ENCODE measurements at places on chromosomes 6 and 20.
A peak's percentile ranks its signal among the peaks of the same experiment; 100 is the strongest.

DNA sequence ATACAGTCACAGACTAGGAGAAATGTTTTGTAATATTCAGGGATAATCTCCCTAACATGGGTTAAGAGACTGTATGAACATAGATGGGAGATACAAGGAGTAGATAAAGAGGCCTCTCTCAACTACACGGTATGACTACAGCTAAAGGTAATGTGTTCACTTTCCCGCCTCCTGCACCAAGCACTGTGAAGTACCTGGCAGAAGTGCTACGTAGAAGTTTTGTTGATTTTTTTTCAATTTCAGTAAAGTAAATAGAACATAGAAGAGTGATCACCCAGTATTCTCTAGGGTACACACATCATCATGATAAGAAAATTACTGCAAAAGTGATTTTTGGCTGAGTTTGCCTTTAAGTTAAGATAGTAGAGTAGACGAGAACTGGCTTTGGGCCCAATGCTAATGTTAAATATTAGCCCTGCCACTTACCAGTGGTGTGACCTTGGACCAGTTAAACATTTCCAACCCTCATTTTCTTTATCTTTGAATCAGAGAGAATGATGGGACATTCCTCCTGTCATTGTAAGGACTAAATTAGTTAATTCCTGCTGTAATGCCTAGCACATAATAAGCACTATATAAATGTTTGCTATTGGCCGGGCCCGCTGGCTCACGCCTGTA lies 183.6 kb downstream of the COL9A1 start:
- ATAC-seq: no peak

DNA sequence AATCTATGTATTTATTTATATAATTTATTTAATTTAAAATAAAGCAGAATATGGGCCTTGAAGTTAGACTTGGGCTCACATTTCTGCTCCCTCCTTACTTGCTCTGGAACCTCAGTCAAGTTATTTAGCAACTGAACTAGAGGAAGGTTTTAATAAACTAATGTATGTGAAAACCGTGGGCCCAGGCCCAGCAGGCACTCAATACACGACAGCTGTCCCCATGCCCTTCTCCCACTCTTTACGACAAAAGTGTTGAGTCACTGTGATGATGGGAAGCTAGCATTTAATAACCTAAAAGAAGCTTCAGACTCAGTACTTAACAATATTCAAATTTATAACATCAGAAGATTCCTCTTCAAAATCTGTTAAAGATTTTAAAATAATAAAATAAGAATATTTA lies 46.7 kb downstream of the SERAC1 start:
- no peak for ATAC-seq

DNA sequence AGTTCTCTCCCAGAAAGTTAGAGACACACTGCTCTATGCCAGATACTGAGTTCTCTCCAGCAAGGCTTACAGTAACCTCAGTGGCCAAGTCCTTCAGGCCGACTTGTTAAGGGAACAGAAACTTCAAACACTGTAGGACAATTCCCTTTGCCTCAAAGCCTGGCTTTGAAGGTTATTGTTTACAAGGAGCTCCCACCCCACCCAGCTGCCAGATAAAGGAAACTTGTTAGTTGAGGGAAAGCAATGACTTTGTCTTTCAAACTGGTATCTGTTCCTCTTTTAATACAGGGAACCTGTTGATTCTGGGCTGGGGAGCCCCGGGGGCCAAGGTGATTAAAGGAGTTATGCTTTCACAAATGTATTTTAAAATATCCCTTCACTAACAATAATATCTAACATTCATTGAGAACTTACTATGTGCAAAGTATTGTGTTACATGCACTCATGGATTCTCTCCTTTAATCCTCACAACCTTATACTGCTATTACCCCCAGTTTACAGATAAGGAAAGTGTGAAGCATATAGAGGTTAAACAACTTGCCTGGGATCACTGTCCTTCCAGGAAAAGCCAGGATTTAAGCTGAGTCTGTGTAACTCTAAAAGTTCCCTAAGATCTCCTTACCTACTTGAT lies 27.6 kb upstream of the CDKN1A start:
- ATAC-seq: peak; percentile 20

GRCh38 chr6:25930532-25931410 lies at the start of gene SLC17A2:
Gene SLC17A2 (minus strand): TSS chr6:25930691. CDS start chr6:25925796, 4,895 bp downstream.
- no peak for ATAC-seq

GRCh38 chr6:44457596-44457995 lies 70.1 kb downstream of the CDC5L start:
- ATAC-seq: peak; percentile 39

DNA sequence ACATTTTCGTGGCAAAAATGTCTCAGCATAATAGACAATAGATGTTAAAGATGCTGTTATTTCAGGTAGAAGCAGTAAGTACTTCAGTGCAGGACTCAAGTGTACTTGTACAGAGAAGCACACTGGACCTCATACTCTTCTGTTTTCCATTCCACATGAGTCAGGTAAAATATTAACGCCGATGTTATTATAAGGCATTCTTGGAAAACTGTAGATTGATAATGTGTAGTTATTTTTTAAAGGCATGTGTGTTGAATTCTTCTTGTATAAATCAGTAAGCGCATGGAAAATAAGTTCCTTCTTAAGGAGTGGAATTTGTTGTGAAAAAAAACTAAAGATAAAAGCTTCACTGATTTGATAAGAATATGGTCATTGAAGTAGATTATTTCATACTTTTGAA lies 45.8 kb downstream of the DOP1A start:
- no peak for ATAC-seq

GRCh38 chr20:1423625-1424106 lies 30.8 kb upstream of the FKBP1A start:
- peak; percentile 73 for ATAC-seq

- peak; percentile 27 for ATAC-seq
These were observed 47.2 kb downstream of the VEGFA start for GRCh38 chr6:43817192-43817591.

DNA sequence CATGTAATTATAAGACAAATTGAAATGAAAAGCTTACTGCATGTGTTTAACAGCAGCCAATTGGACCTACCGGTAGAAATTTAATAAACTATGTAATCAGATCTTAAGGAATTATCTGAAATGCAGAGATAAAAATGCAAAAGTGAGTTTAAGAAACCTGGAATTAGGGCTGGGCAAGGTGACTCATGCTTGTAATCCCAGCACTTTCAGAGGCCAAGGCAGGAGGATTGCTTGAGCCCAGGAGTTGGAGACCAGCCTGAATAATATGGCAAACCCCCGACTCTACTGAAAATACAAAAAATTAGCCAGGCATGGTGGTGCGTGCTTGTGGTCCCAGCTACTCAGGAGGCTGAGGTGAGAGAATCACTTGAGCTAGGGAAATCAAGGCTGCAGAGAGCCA lies 74.1 kb downstream of the HFE start:
- ATAC-seq: no peak

GRCh38 chr6:25640891-25641290 lies 11.1 kb upstream of the SCGN start:
- no peak for ATAC-seq

DNA sequence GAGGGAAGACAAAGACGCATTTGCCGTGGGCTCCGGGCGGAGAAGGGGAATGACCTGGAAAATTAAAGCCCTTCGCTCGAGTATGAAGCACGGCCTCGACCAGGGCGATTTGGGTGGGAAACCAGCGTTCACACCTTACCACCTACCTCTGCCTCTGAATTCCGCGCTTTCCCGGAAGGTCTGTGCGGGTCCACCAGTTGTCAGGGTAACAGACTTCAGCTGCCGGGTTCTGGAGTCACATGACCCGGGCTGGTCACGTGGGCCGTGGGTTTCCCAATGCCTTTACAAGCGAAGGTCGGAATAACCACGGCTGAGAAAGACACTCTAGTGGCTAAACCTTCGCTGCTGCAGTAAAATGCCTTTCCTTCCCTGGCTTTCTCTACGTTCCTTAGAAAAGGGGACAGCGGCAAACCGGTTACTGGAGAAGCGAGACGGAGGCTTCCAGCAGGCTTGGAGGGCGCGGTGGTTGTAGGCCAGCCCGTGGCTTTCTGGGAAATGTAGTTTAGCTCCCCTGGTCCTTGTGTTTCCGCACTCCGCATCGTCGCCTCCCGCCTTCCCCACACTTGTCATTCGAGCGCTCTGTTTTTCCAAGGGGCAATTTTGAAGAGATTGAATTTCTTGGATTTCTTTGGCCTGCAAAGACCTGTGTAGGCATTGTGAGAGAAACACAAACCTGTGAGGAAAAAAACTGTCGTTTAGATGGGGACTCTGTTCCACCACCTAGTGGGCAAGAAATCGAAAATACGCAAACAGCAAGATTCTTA lies at the start of gene CEP162:
CEP162 (minus strand) TSS at position 210 of the 764 bp plus-strand sequence. CDS start 1,250 bp downstream, outside the sequence.
- ATAC-seq: peak; percentile 94

- ATAC-seq: no peak
These were observed 312.0 kb downstream of the ALDH8A1 start for GRCh38 chr6:134637847-134638437.

- no peak for ATAC-seq
These were observed 750.5 kb downstream of the FRK start for GRCh38 chr6:115310156-115310555.

DNA sequence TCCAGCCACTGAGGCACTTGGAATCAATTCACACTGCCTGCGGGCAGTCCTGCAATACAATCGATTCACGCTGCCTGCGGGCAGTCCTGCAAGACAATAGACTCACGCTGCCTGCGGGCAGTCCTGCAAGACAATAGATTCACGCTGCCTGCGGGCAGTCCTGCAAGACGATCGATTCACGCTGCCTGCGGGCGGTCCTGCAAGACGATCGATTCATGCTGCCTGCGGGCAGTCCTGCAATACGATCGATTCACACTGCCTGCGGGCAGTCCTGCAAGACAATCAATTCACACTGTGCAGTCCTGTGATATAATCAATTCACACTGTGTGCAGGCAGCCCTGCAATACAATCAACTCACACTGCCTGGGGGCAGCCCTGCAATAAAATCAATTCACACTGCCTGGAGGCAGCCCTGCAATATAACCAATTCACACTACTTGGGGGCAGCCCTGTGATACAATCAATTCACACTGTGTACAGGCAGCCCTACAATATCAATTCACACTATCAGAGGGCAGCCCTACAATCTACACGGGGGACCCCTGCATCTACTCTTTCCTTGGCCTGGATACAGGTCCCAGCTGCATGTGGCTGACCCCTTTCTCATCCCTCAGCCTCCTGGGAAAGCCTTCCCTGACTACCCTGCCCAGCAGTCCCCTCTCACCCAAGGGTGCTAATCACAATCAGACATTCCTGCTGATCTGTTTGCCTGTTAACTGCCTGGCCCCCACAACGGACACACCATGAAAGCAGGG lies 10.4 kb downstream of the TAF4 start:
- ATAC-seq: no peak

DNA sequence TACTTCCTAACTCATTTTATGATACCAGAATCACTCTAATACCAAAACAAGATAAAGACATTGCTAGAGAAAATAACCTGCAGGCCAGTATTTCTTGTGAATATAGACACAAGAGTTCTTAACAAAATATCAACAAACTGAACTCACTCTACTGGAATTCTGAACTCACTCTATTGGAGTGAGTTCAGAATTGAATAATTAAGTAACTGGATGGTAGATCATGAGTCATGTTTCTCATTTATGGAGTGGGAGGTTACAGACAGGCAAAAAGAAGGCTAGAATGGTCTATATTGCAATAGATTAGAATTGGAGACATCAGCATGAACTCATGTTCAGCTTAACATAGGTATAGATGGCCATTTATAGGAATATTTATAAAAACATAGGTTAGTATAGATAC lies 26.6 kb upstream of the C6orf58 start:
- no peak for ATAC-seq

DNA sequence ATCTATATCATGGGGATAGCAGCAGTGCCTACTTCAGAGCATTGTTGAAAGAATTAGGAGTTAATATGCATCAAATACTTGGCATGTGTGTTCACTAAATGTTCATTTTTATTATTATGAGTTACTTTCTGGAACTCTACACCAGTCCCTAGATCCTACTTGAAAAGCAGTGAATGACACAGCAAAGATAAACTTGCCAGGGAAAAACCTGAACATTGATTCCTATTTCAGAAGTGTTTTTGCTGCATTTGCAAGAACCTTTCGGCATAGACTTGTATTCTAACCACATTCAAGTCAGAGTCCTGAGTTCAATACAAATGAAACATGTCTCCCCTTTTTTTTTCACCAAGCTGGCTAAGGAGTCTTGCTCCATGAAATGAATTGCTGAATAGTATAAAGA lies 187.4 kb upstream of the TAB2 start:
- no peak for ATAC-seq

DNA sequence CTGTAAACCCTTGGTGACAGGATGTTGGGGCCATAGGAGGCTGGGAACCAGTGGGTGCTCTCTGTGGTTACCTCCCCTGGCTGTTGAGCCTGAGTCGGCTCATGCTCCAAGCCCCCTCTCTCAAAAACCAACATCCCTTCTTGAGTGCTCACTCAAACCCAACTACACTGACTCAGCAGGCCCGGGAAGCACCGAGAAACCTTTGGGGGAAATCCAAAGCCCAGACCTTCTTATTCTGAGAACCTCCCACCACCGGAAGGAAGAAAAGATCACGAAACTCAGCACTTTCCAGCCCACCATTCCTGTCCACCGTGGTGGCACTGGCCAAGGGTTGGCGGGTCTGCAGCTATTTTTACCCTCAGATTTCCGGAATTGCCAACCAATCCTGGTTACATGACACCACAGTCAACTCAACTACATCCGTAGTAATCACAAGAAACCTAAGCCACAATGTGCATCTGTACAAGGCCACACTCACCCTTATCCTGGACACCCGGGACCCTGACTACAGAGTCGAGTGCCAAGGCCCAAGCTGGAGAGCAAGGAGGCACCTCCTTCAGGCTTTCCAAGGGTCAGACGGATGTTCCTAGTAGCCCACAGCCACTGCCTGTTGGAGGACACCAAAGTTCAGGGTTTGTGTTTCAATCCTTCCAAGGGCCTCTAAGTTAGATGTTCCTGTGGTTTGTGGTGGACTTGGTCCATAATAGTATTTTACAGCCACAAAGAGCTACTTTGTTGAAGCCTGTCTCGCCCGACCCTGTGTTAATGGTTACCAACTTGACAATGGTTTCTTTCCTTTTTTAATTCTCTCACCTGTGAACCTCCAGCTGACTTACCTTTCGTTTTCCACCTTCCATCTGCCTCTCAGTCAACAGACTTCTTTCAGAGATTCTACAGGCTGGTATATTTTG lies 317.0 kb downstream of the CDC5L start:
- no peak for ATAC-seq

- ATAC-seq: peak; percentile 61
These were observed 698.3 kb downstream of the EPM2A start for GRCh38 chr6:145036848-145037567.

- no peak for ATAC-seq
These were observed 16.1 kb upstream of the HINT3 start for GRCh38 chr6:125940247-125941041.

DNA sequence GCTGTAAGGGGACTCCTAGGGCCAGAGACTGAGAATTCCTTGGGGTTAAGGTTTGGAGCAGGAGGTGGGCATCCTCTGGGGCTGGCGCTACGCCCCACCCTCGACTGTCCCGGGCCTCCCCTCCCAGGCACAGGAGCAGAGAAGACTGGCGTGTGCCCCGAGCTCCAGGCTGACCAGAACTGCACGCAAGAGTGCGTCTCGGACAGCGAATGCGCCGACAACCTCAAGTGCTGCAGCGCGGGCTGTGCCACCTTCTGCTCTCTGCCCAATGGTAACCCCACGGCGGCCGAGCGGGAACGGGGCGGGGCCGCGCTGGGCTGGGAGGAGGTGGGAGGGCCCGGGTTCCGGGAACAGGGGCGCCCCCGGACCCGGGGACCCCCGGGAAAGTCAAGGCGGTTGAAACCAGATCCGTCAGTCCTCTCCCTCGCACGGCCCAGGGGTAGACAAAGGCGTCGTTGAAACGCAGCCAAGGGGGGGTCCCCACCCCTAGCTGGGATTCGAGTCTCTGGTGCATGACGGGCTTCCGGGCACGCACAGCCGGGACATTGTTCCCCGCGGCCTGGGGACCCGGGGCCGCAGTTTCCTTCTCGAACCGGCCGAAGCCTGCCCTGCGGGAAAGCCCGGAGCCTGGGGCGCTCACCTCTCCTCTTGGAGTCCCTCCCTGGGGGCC lies 844 bp downstream of the WFDC2 start:
- ATAC-seq: peak; percentile 64

Data from esophagus mucosa (tissue), 1 donor.